Stimulated activated CD4-positive, alpha-beta T cell treated with anti-CD3 and anti-CD28 coated beads, Interleukin-1b, Interleukin-23, amount 100 ng/mL, for 48 hours (primary cell): ENCODE measurements at places on chromosomes 12 and 14.

DNA sequence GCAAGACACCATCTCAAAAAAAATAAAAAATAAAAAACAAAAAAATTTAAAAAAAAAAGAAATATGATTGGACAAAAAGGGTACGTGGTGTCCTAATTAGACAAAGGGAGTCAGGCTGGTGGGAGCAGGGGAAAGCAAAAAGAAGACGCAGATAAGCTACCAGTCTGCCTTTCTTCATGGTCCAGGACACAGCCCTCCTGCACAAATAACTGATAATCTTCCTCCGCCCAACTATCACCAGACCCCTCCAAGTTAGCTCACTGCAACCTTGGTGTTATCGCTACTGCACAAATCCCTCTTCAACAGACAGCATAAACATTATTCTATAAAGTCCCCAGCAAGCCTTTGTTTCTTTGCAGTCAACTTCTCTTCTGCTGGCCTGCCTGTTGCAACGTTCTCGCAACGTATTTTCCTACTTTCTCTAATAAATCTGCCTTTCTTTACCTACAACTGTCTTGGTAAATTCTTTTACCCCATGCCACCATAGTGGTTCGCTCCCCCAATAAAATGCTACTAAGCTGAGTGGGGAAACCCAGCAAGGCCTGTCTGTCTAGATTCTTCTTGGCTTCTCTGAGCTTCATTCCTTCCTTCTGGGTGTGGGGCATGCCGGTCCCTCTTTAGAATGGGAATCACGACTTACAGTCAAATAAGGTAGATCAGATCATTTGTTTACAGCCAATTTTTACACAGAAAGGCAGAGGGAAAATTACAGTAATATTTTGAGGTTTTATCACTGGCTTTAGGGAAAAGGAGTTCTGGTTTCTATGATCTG, 14.6 kb upstream of the DNAL1 start:
- no peak for DNase-seq

- DNase-seq: no peak
Observed at GRCh38 chr12:42163913-42164312, 19.2 kb upstream of the GXYLT1 start.

GRCh38 chr12:116594325-116595038, 35.3 kb downstream of the MAP1LC3B2 start:
- peak; percentile 32 for DNase-seq

GRCh38 chr12:4392223-4392742, 12.8 kb upstream of the FGF23 start:
- DNase-seq: no peak

- no peak for DNase-seq
Observed at GRCh38 chr14:68919129-68919927, 59.8 kb downstream of the ACTN1 start.

- no peak for DNase-seq
Observed at GRCh38 chr14:100293497-100294212, 12.6 kb downstream of the SLC25A29 start.

DNA sequence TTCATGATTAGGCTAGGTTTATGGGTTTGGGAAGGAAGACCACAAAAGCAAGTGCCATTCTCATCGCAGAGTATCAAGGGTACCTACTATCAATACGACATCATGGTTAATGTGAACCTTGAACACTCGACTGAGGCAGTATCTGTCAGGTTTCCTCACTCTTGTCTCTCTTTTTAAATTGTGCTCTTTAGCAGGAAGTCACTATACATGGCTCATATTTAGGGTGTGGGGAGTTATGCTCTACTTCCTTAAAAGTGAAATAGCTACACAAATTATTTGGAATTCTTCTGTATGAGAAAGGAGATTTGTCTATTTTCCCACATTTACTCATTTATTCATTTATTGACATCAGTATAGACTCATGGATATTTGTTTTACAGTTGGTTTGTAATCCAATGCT, 5.9 kb upstream of the CLEC4E start:
- no peak for DNase-seq

DNA sequence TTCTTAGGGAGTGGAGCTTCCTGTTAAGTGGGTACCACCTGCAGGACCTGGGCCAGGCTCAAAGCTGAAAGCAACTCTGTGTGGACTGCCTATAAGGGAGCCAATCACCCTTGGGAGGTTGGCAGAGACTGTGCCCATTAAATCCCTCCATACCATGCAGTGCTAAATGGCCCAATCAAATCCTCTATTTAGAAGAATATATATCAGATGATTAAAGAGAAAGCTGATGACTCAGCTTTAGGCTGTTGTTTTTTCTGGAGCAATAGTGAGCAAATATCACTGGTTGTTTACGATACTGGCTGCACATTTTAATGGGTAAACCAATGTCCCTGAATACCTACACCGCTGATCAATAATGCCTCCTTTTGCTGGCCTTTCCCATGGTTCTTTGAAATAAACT, 101.3 kb downstream of the TMX1 start:
- DNase-seq: no peak

- DNase-seq: no peak
Observed at GRCh38 chr14:92794547-92794941, 439 bp downstream of the GOLGA5 start.

GRCh38 chr12:56947633-56948456, 9.6 kb downstream of the RDH16 start:
- no peak for DNase-seq
